ENCODE measurements at places on chromosomes 12 and 14.

DNA sequence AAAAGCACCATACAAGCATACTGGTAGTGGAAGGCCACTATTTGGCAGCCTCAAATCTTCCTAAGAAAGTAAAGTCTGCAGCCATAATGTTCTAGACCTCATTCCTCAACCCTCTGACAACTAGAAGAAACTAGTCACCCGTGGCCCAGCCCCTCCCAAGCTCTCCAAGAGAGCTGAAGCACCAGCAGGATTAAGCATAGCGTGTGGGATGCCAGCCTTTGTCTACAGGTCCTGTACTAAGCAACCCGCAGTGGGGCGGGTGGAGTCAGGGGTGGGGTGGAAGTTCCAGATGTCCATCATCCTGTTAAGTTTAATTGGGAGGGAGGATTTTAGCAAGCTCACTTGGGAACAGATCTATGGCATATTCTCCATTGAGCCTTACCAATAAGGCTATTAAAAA, 14.2 kb downstream of the SLC11A2 start:
- H3K27me3 ChIP-seq: no peaks in the 10 kb centered on the region
- DNase-seq: no peak
- H3K36me3 ChIP-seq: peaks cover 6% of the 10 kb centered on the region
- H3K27ac ChIP-seq: no peak overlapping the region
- no peak overlapping the region for H3K4me3 ChIP-seq

- DNase-seq: no peak
- no peaks in the 10 kb centered on the region for H3K27me3 ChIP-seq
- no peak overlapping the region for H3K4me3 ChIP-seq
- H3K36me3 ChIP-seq: no peaks in the 10 kb centered on the region
- H3K27ac ChIP-seq: no peak overlapping the region
Observed at GRCh38 chr14:75907756-75908359, 73.9 kb downstream of the TGFB3 start.

- no peaks in the 10 kb centered on the region for H3K36me3 ChIP-seq
- H3K27me3 ChIP-seq: no peaks in the 10 kb centered on the region
- no peak overlapping the region for H3K4me3 ChIP-seq
- no peak for DNase-seq
- no peaks in the 10 kb centered on the region for H3K4me1 ChIP-seq
- no peak overlapping the region for H3K27ac ChIP-seq
Observed at GRCh38 chr12:127150028-127150427, 1116.9 kb upstream of the TMEM132C start.

DNA sequence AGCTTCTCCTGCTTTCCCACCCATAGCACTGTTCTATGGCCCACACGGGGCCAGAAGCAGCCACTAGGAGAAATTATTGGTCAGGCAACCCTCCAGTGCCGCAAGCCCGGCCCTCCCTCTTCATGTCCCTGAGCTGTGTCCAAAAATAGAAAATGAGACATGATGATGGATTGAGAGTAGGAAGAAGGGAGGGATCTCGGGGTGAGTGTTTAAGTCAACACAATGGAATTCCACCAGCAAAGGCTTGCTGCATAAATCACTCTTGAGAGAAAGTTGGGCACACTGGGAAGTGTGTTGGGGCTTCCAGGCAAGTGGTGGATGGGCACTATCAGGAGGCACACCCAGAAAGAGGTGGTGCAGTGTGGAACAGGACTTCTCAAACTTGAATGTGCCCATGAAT, 94.2 kb downstream of the LLPH start:
- H3K27me3 ChIP-seq: no peaks in the 10 kb centered on the region
- peaks cover 16% of the 10 kb centered on the region for H3K4me1 ChIP-seq
- H3K4me3 ChIP-seq: peak overlapping the region; percentile 14
- H3K36me3 ChIP-seq: no peaks in the 10 kb centered on the region

- DNase-seq: no peak
- H3K4me3 ChIP-seq: no peak overlapping the region
- H3K36me3 ChIP-seq: no peaks in the 10 kb centered on the region
- no peaks in the 10 kb centered on the region for H3K27me3 ChIP-seq
Observed at GRCh38 chr14:68282479-68283377, 463.1 kb downstream of the RAD51B start.

DNA sequence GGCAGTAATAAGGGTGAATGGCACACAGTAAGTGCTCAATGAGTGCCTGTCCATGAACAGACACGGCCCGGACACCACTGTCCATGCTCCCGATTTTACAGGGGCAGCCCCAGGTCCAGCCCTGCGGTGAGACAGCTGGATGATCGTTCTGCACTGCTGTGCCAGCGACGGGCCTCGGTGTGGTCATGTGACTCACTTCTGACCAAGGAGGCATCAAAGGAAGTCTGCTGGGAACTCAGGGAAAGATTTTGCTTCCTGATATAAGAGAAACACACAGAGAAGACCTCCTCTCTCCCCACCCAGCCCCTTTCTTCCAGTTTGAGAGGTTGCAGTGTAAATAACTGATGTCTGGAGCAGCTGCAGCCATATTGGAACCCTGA, 126.6 kb downstream of the SCARB1 start:
- H3K36me3 ChIP-seq: no peaks in the 10 kb centered on the region
- H3K4me1 ChIP-seq: peaks cover 14% of the 10 kb centered on the region
- H3K27ac ChIP-seq: no peak overlapping the region

GRCh38 chr12:93722835-93723567, 45.8 kb downstream of the CRADD start:
- H3K27ac ChIP-seq: no peak overlapping the region
- H3K4me1 ChIP-seq: no peaks in the 10 kb centered on the region
- no peaks in the 10 kb centered on the region for H3K36me3 ChIP-seq
- no peaks in the 10 kb centered on the region for H3K27me3 ChIP-seq

GRCh38 chr12:91529829-91530228, 347.2 kb upstream of the DCN start:
- no peak for DNase-seq
- no peaks in the 10 kb centered on the region for H3K4me1 ChIP-seq
- no peak overlapping the region for H3K27ac ChIP-seq
- H3K4me3 ChIP-seq: no peak overlapping the region

DNA sequence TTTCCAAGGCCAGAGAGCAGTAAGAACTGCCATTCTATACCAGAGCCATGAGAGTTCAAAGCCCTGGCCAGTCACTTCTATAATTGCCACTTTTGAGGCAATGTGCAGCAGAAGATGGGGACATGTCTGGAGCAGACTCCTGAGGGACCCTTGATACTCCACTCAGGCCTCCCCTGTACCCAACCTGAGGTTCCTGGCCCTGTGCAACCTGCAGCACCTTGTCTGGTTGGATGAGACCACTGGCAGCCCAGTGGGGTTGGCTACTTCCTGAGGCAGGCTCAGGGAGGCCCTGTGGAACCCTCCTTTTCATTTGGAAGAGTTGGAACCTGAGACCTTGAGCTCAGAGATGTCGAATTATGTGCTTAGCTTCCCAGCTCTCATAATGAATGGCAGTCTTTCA, 54.4 kb downstream of the GALNT16 start:
- peak; percentile 56 for DNase-seq
- H3K4me1 ChIP-seq: peaks cover 7% of the 10 kb centered on the region
- H3K36me3 ChIP-seq: no peaks in the 10 kb centered on the region
- no peak overlapping the region for H3K27ac ChIP-seq
- no peaks in the 10 kb centered on the region for H3K27me3 ChIP-seq

GRCh38 chr14:59768855-59769375, 101.7 kb downstream of the RTN1 start:
- no peak overlapping the region for H3K4me3 ChIP-seq
- no peaks in the 10 kb centered on the region for H3K36me3 ChIP-seq
- DNase-seq: no peak
- no peaks in the 10 kb centered on the region for H3K27me3 ChIP-seq

DNA sequence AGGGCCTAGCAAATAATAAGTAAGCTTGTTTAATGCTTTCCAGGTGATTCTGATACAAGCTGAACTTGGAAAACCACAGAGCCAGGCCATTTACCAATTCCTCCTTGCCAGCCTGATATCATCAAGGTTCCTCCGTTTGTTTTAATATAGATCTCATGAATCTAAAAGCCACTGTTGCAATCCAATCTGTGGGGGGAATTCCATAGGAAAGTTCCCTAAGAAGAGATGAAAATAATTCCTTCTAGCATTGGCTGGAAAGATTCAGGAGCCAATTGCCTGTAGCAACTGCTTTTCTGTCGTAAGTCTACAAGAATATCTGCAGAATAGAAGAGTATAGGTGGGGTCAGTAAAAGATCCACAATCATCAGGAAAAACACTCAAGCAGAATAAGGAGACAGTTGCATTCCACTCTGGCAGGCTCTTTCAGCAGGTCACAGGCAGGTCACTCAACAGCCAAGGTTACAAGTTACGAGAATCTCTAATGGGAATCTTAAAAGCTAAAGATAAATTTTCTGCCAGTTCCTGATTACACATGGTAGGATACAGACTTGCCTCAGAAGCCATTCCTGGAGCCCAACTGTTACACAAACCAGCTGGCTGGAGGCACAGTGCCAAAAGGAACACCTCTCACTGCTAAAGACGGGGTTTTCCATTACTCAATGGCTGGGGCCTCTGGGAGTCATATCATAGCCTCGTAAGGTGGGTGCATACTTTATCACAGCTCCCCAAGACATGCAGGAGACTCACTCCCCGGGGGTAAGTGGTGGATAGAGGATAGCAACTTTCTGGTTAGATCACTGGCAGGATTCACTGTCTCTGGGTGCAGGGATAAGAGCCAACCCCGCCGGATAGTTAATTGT, 43.6 kb downstream of the FGD6 start:
- peaks cover 13% of the 10 kb centered on the region for H3K4me1 ChIP-seq
- no peak overlapping the region for H3K4me3 ChIP-seq
- no peaks in the 10 kb centered on the region for H3K36me3 ChIP-seq
- H3K27ac ChIP-seq: no peak overlapping the region
- H3K27me3 ChIP-seq: no peaks in the 10 kb centered on the region

DNA sequence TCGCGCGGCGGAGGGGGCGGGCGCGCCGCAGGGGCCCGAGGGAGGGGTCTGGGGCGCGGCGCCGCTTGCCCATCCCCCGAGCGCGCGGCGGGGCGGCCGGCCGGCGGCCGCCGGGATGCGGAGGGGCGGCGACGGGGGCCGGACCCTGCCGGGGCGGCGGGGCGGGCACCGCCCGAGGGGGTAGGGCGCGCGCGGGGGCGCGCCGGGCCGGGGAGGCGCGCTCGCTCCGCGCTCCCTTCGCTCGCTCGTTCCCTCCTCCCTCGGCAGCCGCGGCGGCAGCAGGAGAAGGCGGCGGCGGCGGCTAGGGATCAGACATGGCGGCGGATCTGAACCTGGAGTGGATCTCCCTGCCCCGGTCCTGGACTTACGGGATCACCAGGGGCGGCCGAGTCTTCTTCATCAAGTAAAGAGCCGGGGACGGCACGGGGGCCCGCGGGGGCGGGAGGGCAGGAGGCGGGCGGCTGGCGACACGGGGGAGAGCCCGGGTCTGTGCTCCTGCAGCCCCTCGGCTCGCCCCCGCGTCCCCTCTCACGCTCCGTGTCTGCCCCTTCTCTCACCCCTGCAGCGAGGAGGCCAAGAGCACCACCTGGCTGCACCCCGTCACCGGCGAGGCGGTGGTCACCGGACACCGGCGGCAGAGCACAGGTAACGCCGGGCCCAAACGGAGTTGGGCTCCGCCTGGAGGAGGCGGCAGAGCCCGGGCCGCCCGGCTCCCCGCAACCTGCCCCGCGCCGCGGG, at the start of gene PLEKHA5:
PLEKHA5 (plus strand) TSS at position 248 of the 738 bp plus-strand sequence; CDS start at position 315, 67 bp downstream.
- peak within 1 kb of the TSS; percentile 86 for H3K4me3 ChIP-seq
- H3K36me3 ChIP-seq: no peaks in the 10 kb centered on the region
- H3K27me3 ChIP-seq: no peaks in the 10 kb centered on the region
- DNase-seq: peak; percentile 85

- no peaks in the 10 kb centered on the region for H3K4me1 ChIP-seq
- peak overlapping the region; percentile 34 for H3K4me3 ChIP-seq
- DNase-seq: peak; percentile 14
- H3K36me3 ChIP-seq: no peaks in the 10 kb centered on the region
- peak overlapping the region; percentile 42 for H3K27ac ChIP-seq
- no peaks in the 10 kb centered on the region for H3K27me3 ChIP-seq
Observed at GRCh38 chr14:100031506-100032281, 33.5 kb upstream of the EVL start.

DNA sequence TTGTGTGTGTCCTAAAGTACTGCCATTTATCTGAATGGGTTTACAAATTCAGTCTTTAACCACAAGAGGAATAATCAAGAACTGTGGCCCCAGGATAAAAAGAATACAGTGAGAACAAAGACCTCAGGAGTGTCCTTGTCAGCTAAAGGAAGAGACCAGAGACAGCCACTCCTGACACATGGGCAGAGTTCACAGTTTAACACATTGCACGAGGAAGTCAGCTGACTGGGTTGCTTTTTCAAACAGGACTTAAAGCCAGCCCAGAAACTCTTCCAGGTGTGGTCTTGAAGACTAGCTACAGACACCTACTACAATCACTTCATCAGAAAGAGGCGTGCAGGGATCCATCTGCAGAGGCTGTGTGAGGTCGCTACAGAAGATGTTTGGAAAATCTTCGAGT, 42.8 kb downstream of the GNS start:
- H3K4me1 ChIP-seq: no peaks in the 10 kb centered on the region
- H3K27ac ChIP-seq: no peak overlapping the region
- no peaks in the 10 kb centered on the region for H3K27me3 ChIP-seq
- peaks cover 28% of the 10 kb centered on the region for H3K36me3 ChIP-seq
- H3K4me3 ChIP-seq: no peak overlapping the region
- DNase-seq: no peak

DNA sequence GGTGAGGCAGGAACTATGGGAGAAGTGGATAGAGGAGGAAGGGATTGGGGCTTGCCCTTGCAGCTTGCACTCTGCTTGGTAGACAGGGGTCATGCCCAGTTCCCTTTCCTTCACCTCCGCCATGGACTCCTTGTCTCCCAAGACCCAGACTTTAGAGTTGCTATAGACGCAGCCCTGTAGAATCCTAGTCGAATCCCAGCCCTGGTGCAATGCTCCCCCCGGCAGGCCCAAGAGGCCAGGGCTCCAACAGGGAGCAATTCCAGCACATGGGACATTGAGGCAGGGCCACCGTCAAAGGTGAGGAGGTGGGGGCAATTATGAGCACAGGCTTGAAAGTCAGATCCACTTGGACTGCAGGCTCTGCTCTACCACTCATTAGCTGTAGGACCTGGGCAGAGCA, 29.5 kb upstream of the BCDIN3D start:
- H3K27ac ChIP-seq: no peak overlapping the region
- H3K4me1 ChIP-seq: peaks cover 9% of the 10 kb centered on the region
- DNase-seq: peak; percentile 47
- H3K27me3 ChIP-seq: no peaks in the 10 kb centered on the region
- H3K36me3 ChIP-seq: no peaks in the 10 kb centered on the region
- no peak overlapping the region for H3K4me3 ChIP-seq

DNA sequence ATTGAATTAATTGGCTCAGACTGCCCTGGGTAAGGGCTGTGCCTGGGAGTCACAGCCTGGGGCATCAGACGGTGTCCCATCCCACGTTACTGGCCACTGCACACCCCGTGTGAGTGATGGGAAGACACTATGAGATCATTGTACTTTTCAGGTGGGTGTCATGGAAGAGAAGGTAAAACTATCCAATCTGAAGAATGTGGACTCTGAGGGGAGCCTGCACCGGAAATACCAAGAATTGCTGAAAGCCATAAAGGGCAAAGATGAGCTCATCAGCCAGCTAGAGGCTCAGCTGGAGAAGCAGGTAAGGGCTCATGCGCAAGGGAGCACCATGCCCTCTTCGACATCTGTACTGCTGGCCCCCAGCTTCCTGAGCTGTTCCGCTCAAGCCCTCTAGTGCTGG, 24.0 kb downstream of the PLEKHH1 start:
- DNase-seq: no peak
- no peak overlapping the region for H3K4me3 ChIP-seq
- H3K27me3 ChIP-seq: no peaks in the 10 kb centered on the region
- no peaks in the 10 kb centered on the region for H3K4me1 ChIP-seq

All from ascending aorta (tissue), 2 donors.